ENCODE measurements at places on chromosomes 4 and X.

DNA sequence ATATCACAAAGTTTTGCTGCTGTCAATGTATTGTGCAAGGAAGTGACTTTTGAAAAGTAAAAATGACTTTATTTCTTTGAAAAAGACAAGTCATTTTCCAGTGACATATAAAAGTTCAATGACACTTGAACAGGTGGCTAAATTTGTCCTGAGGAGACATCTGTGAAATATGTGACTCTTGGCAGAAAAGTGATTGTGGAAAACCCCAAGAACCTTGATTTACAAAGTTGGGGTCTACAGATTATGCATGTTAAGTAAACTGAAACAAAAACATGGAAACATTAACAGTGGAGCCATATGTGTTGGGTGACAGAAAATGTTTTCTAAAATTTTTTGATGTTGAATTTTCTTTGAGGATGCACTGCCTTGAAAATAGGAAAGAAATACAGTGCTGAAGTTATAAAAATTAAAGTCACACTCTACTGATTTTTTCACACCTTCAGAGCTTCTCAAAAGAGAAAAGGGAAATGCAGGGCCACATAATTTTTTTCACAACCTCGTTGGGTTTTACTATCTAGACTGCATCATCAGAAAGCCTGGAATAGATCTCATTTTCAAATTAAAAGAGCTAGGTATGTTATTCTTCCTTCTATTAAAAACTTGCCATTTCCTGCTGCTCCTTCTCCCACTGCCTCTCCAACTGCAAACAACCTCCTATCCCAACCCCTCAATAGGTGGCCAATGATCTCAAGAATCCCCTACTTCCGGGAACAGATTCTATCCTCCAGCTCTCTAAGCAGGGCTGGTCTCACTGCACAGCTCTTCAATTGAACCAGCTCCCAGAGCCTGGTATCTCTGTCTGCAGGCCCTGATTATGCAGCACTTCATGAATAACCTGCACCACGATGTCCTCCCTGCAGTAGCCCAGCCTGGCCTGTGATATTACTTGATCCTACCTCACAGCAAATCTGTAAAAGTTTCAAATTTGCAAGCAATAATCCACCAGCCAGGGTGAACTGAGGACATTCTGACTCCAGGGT, 570.8 kb upstream of the CPEB2 start:
- DNase-seq: no peak

GRCh38 chrX:9489234-9489633, 24.4 kb downstream of the TBL1X start:
- no peak for DNase-seq

- no peak for DNase-seq
Observed at GRCh38 chr4:163810755-163811154, 316.3 kb downstream of the TMA16 start.

DNA sequence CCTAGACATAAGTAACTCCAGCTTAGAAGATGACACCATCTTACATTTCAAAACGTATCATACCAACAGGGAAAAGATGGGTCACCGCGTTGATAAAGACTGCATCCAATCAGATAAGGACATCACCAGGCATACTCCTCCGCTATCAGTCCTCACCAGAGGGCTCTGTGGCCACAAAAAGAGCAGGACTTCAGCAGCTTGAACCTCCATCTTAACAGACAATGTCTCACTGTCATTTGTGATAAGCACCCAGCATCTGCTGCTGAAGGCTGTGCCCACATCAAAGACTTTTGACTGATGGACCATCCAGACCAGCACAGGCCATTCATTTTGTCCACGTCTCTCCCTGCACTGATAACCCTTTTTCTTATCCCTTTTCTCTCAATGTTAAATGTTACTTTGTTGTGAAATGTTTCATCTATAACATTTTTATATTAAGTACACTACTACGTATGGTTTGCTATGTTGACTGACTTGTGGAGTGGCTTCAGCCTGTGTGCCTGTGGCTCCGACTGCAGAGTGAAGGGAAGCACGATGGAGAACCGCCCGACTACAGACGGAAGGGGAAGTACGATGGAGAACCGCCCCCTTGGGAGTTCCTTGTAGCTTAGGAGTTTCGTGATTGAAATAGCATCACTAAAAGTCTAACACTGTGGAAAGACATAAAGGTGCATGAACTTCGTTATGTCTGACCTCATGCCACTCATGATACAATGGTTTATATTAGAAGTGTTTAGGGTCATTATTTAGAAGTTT, 595.4 kb upstream of the AGA start:
- DNase-seq: no peak

GRCh38 chrX:70755850-70756249, 152.7 kb downstream of the TEX11 start:
- no peak for DNase-seq

GRCh38 chr4:10879411-10880110, 195.0 kb upstream of the CLNK start:
- no peak for DNase-seq

DNA sequence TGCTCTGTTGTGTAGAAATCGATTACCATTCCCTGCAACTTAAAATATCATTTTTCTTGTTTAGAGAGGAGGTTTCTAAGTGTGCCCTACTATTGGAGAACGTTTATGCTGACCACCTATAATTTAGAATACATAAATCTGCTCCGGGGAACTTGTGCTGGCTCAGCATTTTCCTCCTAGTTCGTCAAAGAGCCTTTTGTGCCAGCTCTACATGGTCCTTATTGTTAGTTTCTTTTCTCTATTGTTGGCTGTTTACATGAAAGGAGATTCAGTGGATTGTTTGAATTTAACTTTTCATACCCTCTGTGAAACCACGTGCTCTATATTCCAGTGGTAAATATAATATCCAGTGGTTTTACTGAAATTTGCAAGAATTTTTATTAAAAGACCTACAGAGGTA, 53.4 kb upstream of the ATP8A1 start:
- no peak for DNase-seq

DNA sequence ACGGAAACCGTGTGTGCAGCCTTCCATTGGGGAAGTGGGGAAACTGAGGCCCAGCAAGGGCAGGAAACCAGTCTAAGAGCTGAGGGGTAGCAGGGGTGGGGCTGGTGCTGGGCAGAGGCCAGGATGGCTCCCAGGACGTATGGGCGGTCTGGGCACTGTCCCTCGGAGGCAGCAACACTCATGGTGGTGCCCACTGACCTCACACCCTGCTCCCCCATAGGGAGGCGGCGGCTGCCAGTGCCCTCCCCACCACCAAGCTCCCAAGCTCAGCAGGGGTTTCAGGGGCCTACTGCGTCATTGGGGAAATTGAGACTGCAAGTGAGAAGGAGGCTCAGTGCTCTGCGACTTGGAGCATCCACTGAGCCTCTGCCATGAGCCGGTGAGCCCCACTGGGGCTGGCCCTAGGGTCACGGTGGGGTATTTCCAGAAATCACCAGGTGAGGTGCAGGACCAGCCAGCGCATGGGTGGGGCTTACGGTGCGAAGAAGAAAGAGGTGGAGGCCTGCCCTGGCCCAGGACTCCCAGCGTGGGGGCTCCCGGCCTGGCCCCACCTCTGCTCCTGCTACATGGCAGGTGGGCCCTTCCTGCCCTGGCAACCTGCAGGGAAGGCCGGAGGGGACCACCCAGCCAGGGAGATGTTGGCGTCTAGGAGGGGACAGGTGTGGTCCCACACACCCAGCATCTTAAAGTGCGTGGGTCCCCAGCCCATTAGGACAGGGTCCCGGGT, 915 bp downstream of the MSANTD1 start:
- no peak for DNase-seq

- no peak for DNase-seq
Observed at GRCh38 chrX:132933170-132933569, 25.3 kb downstream of the HS6ST2 start.

DNA sequence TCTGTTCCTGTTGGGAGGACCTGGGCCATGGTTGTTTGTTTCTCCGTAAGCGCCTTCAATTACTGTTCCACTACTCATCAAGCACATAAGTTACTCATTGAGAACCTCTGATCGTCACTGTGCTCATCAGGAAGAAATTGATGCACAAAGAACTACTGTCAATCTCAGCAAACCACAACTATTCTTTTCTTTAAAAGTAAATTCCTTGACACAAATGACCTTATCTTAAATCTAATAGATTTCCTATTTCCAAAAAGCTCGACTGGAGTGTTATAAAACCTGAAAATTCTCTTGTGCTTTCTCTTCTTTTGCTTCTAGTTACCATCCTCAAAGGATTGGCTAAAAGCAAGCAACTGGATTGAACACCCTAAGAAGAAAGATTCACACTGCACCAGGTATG, at the start of gene MUC7:
TSS of gene MUC7 (plus strand) at position 301 of the 400 bp plus-strand sequence. CDS start 1,825 bp downstream, outside the sequence.
- DNase-seq: no peak

- no peak for DNase-seq
Observed at GRCh38 chrX:1734806-1735205, 119.9 kb downstream of the ASMT start.

- DNase-seq: no peak
Observed at GRCh38 chrX:16466640-16467432, 183.1 kb upstream of the S100G start.

- DNase-seq: no peak
Observed at GRCh38 chr4:45199736-45200135, 473.4 kb upstream of the GNPDA2 start.

GRCh38 chr4:176563591-176563990, 229.1 kb downstream of the VEGFC start:
- no peak for DNase-seq

DNA sequence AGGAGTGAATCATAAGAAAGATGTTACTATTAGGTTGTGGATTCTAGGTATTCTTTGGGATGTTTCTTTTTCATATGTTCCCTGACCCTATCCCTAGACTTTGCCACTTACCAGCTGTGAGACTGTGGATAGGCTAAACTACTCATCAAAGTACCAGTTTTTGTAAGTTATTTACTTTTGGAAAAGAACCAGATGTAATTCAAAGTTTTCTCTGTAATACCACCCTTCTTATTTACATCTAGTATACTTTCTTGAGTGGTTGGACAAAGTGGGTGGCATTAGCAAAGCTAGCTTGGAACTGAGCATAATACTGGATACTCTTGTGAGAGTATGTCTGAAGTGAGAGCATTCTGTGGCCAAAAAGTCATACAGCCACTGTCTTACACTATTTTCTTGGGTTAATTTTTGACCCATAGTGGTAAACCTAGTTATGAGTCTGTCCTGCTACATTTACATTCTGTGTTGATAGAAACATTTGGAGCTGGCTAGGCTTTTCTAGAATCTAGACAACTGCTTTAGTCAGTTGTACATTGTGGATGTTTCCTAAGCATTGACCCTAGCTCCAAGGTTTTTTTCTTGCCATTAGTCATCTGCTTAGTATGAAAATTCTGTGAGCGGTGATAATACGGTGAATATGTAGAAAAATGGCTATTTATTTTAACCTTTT, 41.7 kb downstream of the KDM6A start:
- DNase-seq: no peak

GRCh38 chr4:181967401-181967800, 275.8 kb upstream of the TENM3 start:
- DNase-seq: no peak

DNA sequence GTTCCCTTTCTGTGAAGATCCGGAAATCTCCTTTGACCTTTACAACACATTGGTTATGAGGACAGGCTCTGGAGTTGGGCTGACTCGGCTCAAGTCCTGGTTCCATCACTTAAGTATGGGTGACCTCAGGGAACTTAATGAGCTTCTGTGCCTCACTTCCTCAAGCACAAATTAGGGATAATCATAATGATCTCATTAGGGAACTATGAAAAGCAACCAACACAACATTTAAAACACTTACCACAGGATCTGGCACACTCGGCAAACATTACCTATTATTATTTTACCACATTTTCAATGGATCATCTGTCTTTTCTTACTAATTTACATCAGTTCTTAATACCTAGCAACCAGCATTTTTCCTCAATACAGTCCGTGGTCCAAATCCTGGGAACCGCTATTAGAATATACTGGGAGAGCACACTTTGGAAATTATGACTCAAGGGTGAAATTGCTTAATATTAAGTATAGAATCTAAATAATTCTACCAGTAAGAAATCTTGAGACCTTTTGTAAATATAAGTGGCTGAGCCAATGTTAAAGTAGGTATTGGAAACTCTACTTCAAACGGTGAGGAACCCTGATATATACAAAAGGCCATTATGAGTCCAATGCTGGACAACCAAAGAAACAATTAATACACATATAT, 19.6 kb downstream of the ADGRA3 start:
- no peak for DNase-seq

DNA sequence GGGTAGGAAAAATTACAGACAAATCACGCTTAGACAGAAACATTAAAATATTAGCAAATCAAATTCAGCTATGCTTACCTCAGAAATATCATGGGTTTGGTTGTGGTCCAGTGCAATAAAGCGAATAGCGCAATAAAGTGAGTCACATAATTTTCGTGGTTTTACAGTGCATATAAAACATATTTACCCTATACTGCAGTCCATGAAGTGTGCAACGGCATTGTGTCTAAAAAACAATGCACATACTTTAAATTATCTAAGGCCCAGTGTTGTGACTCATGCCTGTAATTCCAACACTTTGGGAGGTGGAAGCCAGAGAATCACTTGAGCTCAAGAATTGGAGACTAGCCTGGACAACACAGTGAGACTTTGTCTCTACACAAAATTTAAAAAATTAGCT, 195.7 kb upstream of the IL1RAPL1 start:
- DNase-seq: no peak

GRCh38 chr4:65665771-65666523, 4.3 kb downstream of the EPHA5 start:
- DNase-seq: no peak

GRCh38 chrX:150291014-150291413, 72.1 kb upstream of the MAMLD1 start:
- no peak for DNase-seq

GRCh38 chr4:8176547-8177399, 18.2 kb upstream of the ABLIM2 start:
- no peak for DNase-seq

DNA sequence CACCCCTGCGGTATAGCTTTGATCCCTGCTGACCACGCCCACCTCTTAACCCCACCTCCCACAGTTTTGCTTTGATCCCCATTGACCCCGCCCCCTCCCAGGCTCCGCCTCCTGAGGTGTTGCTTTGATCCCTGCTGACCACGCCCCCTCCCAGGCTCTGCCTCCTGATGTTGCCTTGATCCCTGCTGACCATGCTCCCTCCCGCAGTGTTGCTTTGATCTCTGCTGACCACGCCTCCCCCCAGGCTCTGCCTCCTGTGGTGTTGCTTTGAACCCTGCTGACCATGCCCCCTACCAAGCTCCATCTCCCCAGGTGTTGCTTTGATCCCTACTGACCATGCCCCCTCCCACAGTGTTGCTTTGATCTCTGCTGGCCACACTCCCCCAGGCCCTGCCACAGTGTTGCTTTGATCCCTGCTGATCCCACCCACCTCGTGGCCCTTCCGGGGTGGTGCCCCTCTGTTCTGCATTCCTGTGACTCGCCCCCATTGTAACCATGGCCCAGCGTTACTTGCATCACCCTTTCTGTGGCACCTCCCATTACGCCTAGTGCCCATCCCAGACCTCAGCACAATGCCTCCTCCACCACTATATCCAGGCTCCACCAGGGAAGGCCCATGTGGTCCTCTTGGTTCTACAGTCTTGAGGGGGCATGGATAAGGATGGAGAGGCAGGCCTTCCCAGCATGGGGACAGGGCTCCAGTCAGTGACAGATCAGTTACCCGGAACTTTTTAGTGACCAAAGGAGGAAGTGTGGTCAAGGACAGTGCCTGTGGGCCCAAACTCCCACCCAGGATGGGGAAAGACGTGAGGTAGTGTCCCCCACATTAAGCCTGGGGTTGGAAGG, 70.8 kb downstream of the ADRA2C start:
- DNase-seq: no peak
